Stimulated activated CD8-positive, alpha-beta memory T cell treated with anti-CD3 and anti-CD28 coated beads, Interleukin-15, amount 100 ng/mL, for 1 hour (primary cell): ENCODE measurements at places on chromosomes 16 and 17.

GRCh38 chr17:50624321-50624934 lies 10.3 kb upstream of the ABCC3 start:
- DNase-seq: no peak

GRCh38 chr16:1526608-1527555 lies 6.6 kb upstream of the TMEM204 start:
- DNase-seq: no peak

DNA sequence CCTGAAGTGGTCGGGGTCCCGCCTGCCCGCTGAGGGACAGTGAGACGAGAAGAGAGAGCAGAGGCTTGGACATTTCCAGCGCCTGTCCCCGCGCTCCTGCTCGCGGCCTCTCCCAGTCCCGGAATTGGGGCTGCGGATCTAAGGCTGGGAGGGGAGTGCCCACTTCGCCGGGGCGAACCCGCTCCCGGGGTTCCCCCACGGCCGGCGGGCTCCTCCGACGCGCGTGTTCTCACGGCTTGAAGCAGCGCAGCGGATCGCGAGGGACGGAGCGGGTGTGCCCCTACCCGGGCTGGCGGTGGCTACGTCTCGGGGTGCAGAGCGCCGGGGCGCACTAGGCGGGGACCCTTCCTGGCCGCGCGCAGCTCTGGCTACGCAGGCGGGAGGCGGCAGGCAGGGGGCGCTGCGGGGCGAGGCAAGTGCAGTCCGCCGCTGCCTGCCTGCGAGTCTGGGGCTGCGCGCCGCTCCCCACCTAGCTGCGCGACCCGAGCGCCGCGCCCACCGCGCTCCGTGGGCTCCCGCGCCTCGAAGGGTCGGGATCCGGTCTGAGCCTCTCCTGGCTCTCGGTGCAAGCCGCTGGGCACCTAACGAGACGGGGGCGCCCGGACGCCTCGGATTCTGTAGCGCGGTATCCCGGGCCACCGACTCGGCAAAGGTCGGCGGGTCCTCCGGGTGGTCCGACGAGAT lies 1.2 kb downstream of the NGFR start:
- peak; percentile 73 for DNase-seq

- no peak for DNase-seq
Measured at GRCh38 chr16:12874186-12874585, 27.2 kb upstream of the SHISA9 start.

DNA sequence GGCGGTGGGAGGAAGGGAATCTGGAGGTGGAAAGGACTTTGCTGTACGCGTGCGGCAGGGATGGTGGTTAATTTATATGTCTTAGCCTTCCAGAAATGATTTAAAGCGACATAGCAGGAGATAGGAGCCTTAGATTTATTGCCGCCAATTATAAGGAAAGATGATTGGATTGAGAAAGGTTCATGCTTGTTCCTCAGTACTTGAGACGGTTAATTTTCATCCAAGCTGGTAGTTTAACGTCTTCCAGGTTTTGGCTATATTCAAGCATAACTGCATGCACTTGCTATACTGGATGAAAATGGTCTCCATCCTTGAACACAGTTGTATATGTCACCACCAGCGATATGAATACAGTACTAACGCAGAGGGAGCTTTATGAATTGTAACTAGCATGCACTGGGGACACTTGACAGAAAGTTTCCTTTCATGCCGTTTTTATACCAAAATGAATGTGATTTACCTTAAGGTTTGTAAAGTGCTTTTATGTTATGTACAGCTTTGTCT lies 610 bp upstream of the PEX12 start:
- no peak for DNase-seq

GRCh38 chr17:80274331-80274730 lies 13.7 kb downstream of the RNF213 start:
- no peak for DNase-seq

DNA sequence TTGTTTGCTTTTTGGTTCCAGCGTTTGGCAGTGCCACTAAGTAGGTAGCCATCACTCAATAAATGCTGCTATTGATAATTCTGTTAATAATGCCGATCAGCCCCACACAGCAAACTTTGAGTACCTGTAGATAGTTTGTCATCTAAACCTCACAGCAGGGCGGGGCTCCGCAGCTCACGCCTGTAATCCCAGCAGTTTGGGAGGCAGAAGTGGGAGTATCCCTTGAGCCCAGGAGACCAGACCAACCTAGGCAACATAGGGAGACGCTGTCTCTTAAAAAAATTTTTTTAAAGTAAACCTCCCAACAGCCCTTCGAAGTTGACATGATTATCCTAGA lies 1.6 kb downstream of the BFAR start:
- no peak for DNase-seq

DNA sequence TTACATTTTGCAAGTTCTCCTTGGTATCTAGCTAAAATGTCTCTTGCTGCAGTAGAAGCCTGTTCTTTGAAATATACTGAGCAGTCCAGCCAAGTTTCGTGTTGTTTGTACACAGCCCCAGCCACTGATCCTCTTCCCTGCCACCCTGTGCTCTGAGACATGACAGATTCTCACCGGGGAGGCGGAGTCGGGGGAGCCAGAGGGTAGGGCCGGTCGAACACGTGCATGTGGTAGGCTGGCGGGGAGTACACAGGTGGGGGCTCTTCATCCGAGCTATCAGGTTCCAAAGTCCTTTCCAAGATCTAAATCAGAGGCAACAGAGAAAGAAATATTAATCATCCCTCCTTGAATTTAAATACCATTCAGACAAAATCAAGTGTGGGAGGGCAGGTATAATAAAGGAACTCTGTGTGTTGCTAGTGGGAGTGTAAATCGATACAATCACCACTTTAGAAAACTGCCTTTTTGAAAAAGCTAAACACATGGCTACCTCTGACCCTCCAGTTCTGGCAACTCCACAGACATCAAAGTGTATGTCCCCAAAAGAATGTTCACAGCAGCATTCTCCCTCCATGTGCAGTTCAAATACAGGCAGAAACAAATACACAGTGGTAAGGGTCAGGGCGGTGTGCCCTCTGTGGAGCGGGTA lies 29.7 kb upstream of the MRPS23 start:
- no peak for DNase-seq

- DNase-seq: no peak
Measured at GRCh38 chr17:4409659-4410058, 24.1 kb upstream of the SPNS3 start.

- DNase-seq: no peak
Measured at GRCh38 chr17:14748036-14748710, 447.3 kb downstream of the HS3ST3B1 start.

DNA sequence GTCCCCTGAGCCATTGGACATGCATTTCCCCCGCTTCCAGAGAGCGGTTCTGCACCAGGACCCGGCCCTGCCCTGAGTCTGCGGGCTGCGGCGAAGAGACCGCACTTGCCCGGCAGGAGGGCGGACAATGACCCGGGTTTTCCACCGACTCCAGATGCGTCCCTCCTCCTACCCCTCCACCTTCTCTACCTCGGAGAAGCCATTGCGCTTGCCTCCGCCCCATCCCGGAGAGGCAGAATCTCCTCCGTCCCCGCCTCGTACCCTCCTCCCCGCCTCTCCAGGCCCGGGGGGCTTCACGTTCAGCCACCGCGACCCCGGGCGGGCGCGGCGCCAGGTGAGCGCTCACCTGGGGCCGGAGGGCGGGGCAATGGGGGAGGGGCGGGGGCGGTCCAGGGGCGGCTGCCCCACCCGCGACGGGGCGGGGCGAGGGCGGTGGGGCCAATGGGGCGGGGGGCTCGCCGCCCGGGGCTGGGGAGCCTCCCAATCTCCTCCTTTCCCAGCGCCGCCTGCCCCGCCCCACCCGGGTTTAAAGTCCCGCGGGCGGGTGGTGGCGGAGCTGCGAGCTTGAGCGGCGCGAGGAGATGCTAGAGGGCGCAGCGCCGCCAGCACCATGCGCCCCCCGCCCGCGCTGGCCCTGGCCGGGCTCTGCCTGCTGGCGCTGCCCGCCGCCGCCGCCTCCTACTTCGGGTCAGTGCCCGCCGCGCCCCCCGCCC lies at the start of gene WNT9B:
WNT9B (plus strand) TSS at position 555 of the 713 bp plus-strand sequence; CDS start at position 611, 56 bp downstream.
- DNase-seq: no peak

GRCh38 chr16:77705351-77705750 lies 17.0 kb upstream of the NUDT7 start:
- no peak for DNase-seq

GRCh38 chr16:22814711-22815105 lies 746 bp downstream of the HS3ST2 start:
- no peak for DNase-seq

- DNase-seq: no peak
Measured at GRCh38 chr17:44087319-44087718, 16.8 kb downstream of the G6PC3 start.

- DNase-seq: no peak
Measured at GRCh38 chr16:48247311-48247710, at the start of gene ABCC11. TSS of gene ABCC11 (minus strand) at chr16:48247539. CDS start at chr16:48231921, 15,618 bp downstream.

- DNase-seq: no peak
Measured at GRCh38 chr17:60904582-60904981, 226.9 kb downstream of the BCAS3 start.

DNA sequence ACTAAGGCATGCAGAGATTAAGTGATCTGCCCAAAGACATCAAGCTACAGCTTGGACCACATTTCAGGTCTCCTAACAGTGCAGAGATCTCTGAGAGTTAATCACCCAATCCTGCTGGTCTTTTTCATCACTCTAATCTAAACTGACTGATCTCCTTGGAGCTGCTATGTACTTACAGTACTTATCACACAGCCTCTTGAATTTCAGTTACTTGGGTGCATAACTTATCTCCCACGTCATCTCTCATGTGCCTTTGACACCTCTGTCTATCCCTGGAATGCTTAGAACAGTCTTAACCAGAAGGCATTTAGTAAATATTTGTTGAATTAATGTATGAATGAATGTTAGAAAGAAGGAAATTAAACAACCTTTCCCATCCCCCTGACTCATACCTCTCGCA lies 139.0 kb downstream of the SNX11 start:
- no peak for DNase-seq

DNA sequence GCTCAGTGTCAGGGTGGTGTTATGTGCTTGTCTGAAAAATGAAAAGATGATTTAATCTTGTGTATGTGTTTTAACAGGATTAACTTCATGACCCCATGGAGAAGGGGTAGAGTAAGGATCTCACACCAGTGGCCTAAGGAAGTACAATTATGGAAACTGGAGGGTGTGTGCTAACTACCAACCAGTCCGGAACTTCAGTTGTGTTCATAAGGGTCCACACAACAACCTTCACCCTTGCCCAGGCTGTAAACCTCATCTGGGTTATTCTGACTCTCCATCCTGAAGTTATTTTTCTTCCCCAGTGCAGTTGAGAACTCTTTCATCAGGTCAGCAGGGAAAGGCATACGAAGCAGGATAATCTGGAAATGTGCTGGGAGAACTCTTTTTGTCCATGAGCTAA lies 158.9 kb downstream of the MAP2K6 start:
- DNase-seq: no peak

GRCh38 chr16:11047939-11048800 lies 103.8 kb downstream of the CLEC16A start:
- no peak for DNase-seq

DNA sequence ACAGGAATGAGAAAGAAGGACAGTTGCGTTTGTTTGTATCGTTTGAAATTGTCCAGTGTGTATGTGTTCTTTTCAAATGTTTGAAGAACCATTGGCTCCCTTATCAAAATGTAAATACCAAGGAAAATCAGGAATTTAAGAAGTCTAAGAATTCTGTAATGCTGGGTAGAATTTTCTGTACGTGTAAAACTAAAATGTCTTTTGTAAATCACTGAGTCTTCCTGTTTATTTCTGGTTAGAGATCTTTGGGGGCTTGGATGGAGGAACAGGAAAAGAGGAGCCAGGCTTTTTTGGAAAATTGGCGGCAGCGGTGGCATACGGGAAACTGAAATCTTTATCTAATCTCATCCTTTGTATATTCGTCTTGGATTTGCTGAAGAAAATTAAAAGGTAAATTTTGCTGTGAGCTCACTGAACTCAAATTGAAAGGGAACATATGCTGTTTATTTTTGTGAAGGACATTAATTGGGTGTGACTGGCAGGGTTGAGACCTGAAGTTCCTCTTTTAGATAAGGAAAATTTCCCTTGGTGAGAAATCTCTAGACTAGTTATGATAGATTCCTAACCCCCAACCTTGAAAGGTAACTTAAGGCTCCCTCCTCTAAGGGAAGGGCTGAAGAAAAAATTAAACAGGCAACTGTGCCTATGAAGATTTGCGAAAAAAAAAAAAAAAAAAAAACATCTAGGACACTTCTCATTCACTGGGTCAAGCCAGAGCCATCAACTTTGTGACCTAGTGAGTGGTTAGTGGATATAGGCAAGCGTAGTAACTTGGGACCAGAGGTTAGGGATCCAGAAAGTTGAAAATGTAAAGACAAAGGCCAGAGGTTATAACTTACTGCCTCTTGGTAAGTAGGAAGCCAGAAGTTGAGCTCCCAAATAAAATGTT lies 10.8 kb downstream of the TAT start:
- no peak for DNase-seq

DNA sequence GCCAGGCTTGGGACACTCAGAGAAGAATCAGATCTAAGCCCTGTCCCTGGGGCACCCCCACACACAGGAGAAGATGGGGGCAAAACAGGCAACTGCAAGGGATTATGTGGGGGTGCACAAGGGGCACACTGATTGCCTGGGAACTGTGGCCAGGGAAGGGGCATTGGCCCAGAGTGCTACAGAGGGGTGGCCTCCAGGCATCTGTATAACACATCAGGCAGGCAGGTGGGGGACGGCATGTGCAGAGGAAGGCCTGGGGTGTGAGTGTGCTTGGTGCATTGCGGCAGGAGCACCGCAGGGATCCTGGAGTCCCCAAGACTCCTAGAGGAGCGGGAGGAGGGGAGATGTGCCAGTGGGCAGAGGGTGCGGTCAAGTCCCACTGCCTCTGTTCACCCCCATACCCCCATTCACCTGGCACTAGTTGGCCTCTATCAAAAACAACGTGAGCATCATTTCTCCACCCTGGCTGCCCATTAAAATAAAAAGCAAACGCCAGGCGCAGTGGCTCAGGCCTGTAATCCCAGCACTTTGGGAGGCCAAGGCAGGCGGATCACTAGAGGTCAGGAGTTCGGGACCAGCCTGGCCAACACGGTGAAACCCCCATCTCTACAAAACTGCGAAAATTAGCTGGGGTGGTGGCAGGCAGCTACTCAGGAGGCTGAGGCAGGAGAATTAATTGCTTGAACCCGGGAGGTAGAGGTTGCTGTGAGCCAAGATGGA lies 41.5 kb downstream of the C16orf82 start:
- no peak for DNase-seq

GRCh38 chr16:58343562-58343961 lies 48.7 kb upstream of the GINS3 start:
- no peak for DNase-seq

- no peak for DNase-seq
Measured at GRCh38 chr16:50047864-50048263, 17.9 kb upstream of the HEATR3 start.

DNA sequence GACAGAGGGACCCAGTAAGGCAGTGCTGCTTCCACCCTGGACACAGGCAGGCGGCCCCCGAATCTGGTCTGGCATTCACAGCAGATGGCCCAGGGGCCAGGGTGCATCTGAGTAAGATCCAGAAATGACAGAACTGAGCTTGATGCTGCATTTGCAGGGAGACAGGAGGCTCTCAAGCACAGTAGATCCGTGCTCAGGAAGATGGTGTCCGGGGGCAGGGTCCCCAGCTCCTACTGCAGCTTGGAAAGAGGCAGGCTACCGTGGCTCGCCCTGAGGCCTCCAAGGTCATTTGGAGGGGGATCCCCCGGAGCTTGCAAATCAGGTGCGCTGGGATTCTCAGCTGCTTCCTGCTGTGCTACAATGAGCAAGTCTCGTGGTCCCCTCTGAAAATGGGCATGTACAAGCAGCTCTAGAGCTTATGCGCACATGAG lies 2.2 kb downstream of the C16orf95 start:
- DNase-seq: no peak

- DNase-seq: no peak
Measured at GRCh38 chr17:11924076-11924475, 73.2 kb downstream of the ZNF18 start.

GRCh38 chr17:69762359-69762758 lies 312.7 kb upstream of the KCNJ16 start:
- no peak for DNase-seq
